ENCODE measurements at places on chromosomes 5 and 9.

GRCh38 chr9:128321879-128322403 is 306 bp downstream of the TRUB2 start:
- no peak for DNase-seq

- DNase-seq, result no peak
Observed at GRCh38 chr9:133226219-133227171, 17.4 kb upstream of the OBP2B start.

GRCh38 chr9:95507464-95508241 is 9.1 kb downstream of the PTCH1 start:
- no peak for DNase-seq

GRCh38 chr9:110895147-110895905 is 142.9 kb downstream of the LPAR1 start:
- no peak for DNase-seq

- no peak for DNase-seq
Observed at GRCh38 chr5:151492729-151493128, 45.3 kb downstream of the SLC36A1 start.

DNA sequence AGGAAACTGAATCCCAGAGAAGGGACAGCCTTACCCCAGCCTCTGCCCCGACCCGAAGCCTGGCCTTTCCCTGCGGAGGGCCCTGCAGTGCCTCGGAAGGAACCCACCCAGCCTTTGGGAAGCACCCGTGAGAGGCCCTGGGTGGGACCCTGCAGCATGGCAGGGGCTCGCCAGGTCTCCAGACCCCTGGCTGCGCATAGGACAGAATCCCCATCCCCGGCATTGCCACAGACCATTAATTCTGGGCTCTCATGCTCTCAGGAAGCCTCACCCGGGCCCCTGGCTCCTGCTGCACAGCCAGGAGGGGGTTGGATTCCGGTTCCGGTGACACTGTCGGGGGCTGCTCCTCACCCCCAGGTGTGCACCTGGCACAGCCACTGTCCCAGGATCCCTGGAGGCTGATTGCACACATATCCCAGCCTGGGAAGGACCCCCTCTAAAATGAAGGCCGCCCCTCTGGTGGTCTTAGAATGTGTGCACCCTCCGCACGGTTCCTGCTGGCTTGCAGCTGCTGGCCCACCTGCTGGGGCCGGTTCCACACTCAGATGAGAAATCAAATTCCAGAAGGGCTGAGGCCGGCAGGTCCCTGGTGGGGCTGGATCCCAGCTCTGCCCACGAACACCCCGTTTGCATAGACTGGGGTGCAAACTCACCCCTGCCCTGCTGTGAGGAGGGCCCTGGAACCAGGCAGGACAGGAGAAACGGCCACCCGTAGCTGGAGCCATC is 4.7 kb downstream of the EGFL7 start:
- DNase-seq, result no peak

DNA sequence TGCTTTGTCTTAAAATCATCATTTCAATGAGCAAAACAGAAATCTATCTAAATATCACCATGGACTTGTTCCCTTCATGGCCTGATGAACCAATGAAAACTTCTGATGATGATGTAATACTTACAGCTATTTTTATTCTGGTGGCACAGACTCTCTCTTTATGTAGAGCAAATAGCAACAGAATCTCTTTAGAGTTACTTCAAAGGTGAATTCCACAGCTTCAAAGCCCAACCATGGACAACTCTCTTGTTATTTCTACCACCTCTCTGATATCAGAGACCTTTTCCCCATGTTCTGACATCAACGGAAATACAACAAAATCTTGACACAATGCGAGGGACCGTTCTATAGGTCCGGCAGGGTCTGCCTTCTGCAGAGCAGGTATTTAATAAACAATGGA is 70.1 kb downstream of the RETREG1 start:
- DNase-seq, result no peak

DNA sequence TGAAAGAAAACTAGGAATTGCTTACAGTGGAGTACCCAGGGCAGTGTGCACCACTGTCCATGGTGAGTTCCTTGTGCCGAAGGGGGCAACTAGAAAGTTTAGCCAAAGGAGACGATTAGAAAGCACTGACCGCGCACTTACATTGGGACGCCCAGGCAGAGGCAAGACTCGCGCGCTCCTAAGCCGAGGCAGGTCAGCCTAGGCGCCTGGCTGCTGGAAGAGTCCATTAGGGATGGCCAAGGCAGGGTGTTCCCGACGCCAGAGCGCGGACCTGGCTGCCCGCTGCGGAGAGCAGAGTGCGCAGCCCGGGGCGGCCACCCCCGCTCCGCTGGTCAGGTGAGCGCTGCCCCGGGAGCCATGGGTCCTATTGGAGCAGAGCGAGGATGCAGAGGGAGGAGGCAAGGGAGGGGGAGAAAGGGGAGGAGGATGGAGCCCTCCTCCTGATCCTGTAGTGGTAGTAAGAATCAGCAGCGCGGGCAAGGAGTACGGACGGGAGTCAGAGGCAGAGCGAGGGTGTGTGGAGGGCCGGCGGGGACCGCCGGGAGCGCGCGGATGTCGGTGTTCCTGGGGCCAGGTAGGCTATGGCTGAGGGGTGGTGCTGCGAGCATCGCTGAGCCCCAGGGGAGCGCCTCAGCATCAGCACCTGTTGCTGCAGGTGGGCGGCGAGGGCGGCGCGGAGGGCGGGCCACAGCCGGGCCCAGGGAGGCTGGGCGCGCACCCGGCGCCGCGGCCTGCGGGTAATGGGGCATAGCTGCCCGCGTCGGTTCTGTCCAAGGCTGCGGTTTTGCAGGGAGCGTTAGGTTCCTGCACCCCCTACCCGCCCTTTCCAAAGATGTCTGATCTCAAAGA is at the start of gene ADGRV1:
Gene ADGRV1, plus strand, starts transcription at position 454 of the 849 bp plus-strand sequence. Its CDS starts 99 bp downstream, at position 553.
- no peak for DNase-seq

DNA sequence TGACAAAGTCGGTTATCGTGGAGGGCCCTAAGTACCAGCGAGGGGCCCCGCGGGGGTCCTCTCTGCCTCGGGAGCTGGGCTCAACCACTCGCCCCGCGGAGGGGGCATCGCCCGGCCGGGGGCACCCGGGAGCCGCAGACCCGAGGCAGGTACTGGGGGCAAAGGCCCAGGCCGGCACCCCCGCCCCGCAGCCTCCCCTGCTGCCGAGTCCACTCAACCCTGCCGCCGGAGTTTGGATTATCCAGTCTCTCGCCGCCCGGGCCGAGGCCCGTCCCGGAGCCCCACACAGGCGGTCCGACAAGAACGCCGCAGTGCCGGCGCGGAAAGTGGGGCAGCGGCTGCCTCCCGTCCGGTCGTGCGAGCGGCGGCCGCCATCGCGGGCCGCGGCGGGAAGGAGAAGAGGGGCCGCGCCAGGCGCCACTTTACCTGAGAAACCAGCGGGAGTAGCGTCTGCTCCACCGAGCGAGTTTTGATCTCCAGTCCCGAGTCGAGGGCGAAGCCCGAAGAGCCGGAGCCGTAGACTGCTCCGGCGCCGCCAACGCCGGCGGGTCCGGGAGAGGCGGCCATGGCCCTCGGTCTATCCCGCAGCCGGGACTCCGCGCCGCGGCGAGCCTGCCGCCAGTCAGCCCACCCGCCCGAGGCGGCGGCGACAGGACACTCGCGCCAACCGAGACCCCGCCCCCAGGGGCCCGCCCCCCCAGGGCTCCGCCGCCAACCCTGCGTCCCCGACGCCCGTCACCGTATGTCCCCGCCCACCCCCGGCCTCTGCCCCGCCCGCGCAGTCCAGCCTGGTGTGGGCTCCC is at the start of gene CTNNAL1:
Gene CTNNAL1, minus strand, starts transcription at position 624 of the 803 bp plus-strand sequence. Its CDS starts 57 bp downstream, at position 567.
- DNase-seq, result peak; percentile 74

DNA sequence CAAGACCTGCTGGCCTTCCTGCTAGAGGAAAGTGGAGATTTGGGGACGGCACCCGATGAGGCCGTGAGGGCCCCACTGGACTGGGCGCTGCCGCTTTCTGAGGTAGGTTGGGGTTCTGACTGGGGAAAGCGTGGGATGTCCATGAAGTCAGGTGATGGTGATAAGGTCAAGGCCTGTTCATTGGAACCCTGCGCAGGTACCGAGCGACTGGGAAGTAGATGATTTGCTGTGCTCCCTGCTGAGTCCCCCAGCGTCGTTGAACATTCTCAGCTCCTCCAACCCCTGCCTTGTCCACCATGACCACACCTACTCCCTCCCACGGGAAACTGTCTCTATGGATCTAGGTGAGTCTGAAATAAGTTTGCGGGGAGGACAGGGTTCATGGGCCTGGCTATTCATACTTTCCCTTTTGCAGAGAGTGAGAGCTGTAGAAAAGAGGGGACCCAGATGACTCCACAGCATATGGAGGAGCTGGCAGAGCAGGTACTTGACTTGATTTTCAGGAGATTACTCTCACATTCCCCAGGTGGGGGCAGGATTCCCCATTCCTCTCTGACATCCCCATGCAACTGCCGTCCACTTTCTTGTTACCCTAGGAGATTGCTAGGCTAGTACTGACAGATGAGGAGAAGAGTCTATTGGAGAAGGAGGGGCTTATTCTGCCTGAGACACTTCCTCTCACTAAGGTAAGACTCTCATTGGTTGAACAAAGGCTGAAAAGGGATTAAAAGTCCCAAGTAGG is 505 bp downstream of the CREB3 start:
- no peak for DNase-seq

DNA sequence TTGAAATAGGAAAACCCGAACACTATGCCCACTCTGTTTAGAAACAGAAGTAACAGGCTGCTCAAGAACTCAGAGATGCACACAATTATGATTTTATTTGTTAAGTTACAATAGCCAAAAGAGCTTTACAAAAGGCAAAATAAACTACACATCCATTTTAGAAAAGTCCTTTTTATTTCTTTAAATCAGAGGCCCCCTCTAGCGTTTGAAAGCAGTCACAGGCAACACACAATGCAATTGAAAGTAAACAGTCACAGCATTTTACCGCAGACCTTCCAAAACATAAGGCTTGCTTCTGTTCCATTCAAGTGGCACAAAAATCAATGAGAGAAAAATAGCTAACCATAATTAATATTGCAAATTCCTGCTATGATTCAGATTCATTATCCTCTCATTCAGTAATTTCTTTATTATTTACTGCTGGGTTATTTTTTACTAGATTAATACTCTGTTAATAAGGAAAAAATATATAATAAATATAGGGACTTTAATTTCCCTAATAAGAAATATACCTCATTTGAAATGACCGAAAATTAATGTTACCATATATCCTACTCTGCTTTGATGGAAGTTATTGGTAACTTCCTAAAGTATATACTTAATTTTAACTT is 78.3 kb downstream of the CEP120 start:
- DNase-seq, result no peak

GRCh38 chr9:128369024-128369706 is 2.0 kb upstream of the URM1 start:
- DNase-seq, result no peak

- DNase-seq, result no peak
Observed at GRCh38 chr5:3411363-3411762, 184.3 kb upstream of the IRX1 start.

DNA sequence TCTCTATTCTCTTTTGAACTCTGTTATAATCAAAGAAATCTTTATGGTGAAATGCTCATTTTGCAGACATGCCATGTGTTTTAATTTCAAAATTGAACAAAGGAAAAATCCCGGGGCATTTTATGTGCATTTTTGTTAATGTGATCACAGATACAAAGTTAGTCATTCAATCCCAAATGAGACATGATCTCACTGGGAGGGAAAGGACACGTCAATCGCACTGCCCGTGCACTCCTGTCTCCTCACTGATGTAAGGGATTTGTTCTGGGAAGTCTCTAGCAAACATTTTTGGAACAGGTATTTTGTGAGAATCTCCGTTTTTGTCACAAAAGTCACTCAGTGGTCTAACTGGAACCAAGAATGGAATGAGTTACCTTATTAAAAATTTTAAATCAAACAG is 97.9 kb upstream of the RANBP6 start:
- no peak for DNase-seq

- DNase-seq, result no peak
Observed at GRCh38 chr9:130806327-130806716, 28.7 kb upstream of the ABL1 start.

- no peak for DNase-seq
Observed at GRCh38 chr9:98071737-98072136, 15.2 kb downstream of the NANS start.
